Urothelium cell line (cell line): ENCODE measurements at places on chromosomes 7 and 10.

- peak; percentile 74 for DNase-seq
Measured at GRCh38 chr10:101062232-101063049, 652 bp downstream of the KAZALD1 start.

- peak; percentile 72 for DNase-seq
Measured at GRCh38 chr10:80196270-80196949, 8.9 kb downstream of the ANXA11 start.

DNA sequence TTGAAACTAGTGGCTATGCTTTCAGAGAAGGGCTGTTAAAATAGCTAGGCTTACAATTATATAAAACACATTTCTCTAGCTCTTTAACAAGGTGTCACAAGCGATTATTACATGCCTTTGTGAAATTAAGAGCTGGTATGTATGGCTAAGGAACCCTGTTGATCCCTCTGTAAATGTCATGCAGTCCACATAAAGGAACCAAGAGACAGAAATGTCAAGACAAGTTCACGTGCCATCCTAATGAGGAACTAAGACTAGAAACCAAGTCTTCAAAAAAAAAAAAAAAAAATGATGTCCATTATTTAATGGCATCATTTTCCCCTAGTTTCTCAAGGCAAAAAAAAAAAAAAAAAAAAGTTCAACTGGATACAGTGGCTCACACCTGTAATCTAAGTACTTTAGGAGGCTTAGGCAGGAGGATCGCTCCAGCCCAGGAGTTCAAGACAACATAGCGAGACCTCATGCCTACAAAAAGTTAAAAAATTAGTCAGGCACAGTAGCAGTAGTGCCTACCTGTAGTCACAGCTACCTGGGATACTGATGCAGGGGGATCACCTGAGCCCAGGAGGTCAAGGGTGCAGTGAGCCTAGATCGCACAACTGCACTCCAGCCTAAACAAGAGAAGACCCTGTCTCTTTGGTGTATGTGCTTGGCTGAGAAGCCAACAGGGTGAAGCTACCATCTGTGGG is 63.4 kb downstream of the SRPK2 start:
- no peak for DNase-seq

GRCh38 chr7:92289321-92289720 is 43.5 kb downstream of the ANKIB1 start:
- no peak for DNase-seq

GRCh38 chr10:72124381-72124780 is 36.0 kb upstream of the SPOCK2 start:
- DNase-seq: no peak
